ENCODE measurements at places on chromosomes 1 and 21.

DNA sequence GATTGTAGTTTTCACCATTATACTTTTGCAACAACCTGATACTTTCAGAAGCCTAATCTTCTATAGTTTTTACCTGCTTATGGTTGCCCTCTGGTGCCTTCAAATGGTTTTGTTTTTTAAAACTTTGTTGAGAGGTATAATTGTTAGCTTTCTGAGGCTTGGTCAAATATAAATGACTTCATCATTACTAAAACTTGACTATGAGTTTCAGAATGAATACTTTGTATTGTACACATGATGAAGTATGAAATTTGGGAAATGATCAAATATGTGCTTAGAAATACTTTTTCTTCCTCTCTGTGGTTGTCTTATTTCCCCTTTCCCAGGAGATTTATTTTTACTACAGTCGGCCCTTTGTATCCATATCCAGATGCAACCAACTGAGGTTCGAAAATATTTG is 151.8 kb upstream of the B3GALT2 start:
- peak; percentile 14 for DNase-seq

DNA sequence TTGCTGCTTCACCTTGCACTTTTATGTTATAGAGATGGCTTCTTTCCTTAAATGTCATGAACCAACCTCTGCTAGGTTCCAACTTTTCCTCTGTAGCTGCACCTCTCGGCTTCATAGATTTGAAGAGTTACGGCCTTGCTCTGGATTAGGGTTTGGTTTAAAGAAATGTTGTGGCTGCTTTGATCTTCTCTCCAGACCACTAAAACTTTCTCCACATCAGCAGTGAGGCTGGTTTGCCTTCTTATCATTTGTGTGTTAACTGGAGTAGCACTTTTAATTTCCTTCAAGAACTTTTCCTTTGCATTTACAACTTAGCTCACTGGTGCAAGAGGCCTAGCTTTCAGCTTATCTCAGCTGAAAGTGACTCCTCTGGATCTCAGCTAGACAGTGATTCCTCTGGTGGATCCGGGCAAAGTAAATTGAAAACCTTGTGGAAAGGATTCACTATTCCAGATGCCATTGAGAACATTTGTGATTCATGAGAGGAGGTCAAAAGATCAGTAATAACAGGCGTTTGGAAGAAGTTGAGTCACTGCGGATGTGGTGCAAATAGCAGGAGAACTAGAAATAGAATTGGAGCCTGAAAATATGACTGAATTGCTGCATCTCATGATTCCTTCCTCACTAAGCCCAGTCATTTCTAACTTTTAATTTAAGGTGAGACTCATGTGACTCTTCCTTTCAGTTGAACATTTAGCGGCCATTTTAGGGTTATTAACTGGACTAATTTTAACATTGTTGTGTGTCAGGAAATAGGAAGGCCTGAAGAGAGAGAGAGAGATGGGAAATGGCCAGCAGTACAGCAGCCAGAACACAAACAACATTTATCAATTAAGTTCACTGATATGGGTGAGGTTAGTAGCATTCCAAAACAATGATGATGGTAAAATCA is 16.2 kb upstream of the RGS1 start:
- DNase-seq = peak; percentile 86

GRCh38 chr1:235910357-235911299 is 43.9 kb upstream of the LYST start:
- peak; percentile 84 for DNase-seq

GRCh38 chr1:64530969-64531692 is 61.2 kb downstream of the CACHD1 start:
- no peak for DNase-seq

GRCh38 chr1:83794384-83794783 is 204.5 kb downstream of the TTLL7 start:
- no peak for DNase-seq

Data from activated CD4-positive, alpha-beta T cell treated with anti-CD3 and anti-CD28 coated beads, Interleukin-10, Interleukin-2, amounts not matched to agents 100 ng/mL and 50 ng/mL, durations not matched to agents 16 hours and 8 hours (primary cell).